ENCODE measurements at places on chromosomes 3 and 15.

GRCh38 chr3:156631323-156631722 is 43.1 kb upstream of the TIPARP start:
- no peak for DNase-seq

GRCh38 chr3:187621881-187622280 is 48.3 kb downstream of the SST start:
- DNase-seq = no peak

DNA sequence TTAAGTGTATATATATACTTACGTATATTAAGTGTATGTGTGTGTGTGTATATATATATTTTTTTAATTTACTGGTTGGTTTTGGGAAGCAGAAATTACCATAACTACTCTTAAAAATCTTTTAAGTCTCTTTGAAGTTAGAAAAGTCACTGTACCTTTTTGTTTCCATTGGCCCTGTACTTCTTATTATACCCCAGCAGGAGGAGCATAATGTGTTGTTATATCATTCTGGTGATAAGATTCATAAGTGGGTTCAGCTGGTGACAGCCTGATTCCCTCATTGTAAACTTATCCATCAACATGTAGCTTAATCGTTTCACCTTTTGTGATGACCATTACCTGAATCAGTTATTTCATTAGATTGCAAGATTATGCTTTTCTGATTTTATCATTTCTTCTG is 30.8 kb downstream of the MLH1 start:
- DNase-seq = peak; percentile 14

DNA sequence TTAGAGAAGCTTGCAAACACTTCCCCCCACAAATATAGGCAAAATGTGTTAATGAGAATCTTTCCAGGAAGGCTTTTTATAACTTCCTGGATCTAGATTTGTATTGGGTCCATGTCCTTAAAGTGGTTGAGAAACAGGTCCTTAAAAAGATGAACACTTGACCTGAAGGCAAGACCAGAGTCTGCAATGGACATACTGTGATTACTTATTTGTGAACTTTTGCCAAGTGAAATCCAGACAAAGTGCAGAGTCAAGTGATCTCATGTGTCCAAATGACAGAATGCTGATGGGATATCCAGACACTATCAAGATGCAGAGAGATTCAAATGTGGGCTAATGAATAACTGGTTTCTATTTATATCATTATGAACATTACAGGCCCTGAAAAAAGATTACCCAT is 43.8 kb downstream of the FRMD4B start:
- DNase-seq = no peak

GRCh38 chr15:67307889-67308597 is 53.5 kb downstream of the IQCH start:
- peak; percentile 11 for DNase-seq

DNA sequence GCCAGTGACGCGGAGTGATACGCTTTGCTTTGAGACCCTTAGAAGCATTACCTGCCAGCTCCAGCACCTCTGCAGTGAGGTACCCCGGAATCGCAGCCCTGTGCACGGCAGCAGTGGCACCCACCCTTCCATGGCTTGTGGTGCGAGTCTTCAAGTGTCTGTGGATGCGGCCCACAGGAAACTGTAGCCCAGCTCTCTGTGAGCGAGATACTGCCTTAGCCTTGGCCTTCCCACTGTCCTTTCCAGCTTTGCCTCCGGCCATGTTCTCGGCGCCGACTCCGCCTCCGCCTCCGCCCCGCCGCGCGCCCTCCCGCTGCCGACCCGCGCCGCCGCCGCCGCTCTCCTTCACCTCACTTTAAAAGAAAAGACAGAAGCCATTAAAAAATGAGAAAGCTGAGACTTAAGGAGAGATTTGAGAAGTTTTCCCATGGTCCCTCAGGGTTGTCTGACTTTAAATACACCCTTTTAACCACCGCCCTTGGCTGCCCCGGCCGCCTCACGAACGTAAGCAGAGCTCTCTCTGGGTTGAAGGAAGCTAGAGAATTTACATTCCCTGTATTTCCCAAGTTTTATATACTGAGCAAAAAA is 78.5 kb upstream of the FAM174B start:
- peak; percentile 46 for DNase-seq

DNA sequence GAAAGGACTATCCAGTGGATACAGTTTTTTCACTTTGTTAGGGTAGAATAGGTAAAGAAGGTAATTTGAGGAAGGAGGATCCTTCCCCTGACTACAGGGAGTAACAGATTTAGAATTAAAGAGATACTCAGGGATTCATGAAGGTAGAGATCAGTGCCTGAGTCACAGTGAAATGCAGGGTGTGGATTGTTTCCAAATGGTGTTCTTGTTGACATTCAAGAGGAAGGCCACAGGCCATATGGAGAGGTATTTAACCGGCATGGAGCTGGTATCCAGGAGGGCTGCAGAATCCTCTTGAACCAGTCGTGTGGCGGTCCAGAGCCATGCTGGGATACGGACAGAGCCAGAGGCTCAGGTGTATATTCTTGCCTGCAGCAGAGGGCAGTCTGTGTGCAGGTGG is 28.2 kb downstream of the GYG1 start:
- no peak for DNase-seq

DNA sequence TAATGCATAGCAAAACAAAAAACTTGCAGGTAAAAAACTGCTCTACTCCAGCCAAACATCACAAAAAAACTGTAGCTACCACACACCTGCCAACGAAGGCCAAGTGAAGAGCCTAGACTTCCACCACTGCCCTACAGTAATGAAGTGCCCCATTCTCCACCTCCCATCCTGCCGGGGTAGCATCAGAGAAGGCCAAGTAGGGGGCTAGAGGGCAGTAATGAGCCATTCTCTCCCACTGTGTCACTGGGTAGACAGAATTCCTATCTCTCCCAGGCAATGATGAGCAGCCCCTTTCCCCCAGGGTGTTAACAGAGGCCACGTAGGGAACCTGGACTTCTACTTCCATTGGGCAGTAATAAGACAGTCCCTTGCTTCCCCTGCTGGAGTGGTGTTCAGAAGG is 9.5 kb downstream of the SEC22C start:
- DNase-seq = peak; percentile 43

- peak; percentile 90 for DNase-seq
Measured at GRCh38 chr3:106711650-106712049, 665.6 kb upstream of the CCDC54 start.

DNA sequence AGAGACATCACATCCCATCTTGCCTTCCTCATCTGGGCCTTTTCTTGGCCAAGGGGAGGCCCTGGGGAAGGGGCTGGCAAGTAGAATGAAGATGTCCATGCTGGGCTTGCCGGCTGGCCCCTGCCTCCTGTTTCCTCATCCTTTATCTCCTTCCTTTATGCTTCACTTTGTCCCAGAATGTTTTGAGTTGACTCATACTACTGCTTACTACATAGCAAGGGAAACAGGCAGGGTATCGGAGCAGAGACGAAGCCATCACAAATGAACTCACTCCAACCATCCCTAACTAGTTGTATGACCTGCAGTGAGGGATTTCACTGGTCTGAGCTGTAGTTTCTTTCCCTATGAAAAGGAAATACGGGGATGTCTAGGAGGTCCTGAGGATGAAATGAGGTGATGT is 66.0 kb downstream of the CHDH start:
- DNase-seq = peak; percentile 6

GRCh38 chr15:48778331-48778730 is 32.5 kb downstream of the CEP152 start:
- DNase-seq = no peak

DNA sequence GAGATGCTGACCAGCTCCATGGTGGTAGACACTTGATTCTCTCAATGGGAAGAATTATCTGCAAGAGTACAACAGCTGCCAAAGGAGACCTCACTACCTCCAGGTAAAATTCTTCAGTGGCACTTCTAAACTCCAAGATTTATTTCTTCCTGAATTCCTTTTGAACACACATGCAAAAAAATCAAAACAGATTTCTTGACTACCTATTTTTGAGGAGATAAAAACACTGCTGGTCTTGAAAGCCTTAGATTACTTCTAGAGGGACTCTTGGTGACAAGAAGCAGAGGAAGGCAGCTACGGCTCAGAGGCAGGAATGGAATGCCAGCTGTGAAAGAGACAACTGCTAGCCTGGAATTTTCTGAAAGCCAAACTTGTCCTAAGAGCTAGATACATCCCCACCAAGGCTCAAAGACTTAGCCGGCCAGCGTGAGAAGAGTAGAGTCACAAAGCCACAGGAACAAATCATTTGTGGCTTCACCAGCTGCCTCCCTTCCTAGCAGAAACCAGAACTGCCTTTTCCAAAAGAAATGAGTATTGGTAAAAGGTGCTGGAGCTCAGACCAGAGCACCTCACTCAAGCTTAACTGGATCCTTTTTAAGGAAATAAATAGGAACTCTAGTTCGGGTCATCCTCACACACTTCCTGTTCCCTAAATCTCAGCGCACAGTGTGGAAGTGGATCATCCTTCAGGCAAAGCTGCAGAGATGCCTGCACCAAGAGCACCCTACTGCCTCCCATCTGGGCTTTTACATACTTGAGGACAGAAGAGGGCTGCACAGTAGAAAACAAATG is 32.6 kb downstream of the CLK3 start:
- DNase-seq = no peak

DNA sequence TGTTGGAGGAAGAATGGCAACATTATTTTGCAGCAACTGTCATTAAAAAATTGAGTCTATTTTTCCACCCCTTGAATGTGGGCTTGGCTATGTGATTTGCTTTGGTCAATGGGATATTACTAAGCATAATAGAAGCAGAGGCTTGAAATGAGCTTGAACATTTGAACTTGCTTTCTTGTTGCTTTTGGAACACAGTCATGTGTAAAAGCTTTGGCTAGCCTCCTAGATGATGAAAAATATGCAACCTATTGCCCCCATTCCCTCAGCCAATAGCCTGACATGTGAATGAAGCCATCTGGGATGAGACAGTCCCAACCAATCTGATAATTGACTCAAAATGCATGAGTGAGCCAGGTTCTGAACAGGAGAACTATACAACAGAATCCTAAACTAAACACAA is 78.4 kb downstream of the PLSCR2 start:
- peak; percentile 81 for DNase-seq

GRCh38 chr15:100668348-100668745 is 66.0 kb downstream of the ASB7 start:
- no peak for DNase-seq
